ENCODE measurements at places on chromosomes 16 and 17. TPM values are rescaled to one million over a fixed set of nuclear protein-coding genes. Genes with fewer than 3 reads are reported as not detected.
A peak's percentile ranks its signal among the peaks of the same experiment; 100 is the strongest.

CCL18 gene
- total RNA-seq, result not detected

EME1 gene
- total RNA-seq, result 14.1 TPM

GRCh38 chr16:78209951-78210661 lies 110.7 kb downstream of the WWOX start:
- no peak for DNase-seq

ANKRD40CL gene
- not detected for total RNA-seq

- no peak for DNase-seq
Measured at GRCh38 chr17:70989280-70989679, 819.9 kb downstream of the KCNJ2 start.

DNA sequence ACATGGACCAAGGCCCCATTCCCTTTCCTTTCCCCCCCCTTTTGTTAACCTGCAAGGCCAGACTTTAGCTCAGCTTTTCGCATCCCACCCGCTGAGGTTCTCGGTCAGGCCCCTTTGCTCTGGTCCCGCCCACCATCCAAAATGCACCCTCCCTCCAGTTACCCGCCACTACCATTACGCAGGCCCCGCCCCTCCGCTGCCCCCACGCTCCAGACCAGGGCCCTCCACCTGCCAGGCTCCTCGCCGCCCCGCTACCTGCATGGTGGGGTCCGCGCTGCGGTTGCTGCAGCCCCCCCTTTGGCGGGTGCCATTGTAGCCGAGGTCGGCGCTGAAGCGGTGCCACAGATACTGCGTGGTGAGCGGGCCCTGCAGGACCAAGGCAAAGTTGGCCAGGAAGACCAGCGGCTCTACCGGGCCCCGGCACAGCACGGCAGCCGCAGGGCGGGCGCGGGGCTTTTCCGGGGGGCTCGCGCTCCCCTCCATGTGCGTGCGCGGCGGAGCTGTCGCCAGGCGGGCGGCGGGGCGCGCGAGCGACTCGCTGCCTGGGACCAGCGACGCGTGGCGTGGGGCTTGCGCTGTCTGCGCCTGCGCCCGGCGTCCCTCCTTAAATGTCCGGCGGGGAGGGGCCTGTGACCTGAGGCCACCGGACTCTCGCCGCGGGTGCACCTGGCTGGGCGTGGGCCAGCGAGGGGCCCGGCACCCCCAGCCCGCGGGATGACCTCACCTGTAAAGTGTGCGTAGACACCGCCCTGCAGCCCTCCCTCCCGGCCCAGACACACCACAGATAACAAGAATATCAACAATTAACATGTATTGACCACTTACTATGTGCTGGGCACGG lies at the start of gene SLC46A1:
SLC46A1 (minus strand) TSS at position 581 of the 841 bp plus-strand sequence; CDS start at position 483, 98 bp downstream.
- DNase-seq, result no peak

DNA sequence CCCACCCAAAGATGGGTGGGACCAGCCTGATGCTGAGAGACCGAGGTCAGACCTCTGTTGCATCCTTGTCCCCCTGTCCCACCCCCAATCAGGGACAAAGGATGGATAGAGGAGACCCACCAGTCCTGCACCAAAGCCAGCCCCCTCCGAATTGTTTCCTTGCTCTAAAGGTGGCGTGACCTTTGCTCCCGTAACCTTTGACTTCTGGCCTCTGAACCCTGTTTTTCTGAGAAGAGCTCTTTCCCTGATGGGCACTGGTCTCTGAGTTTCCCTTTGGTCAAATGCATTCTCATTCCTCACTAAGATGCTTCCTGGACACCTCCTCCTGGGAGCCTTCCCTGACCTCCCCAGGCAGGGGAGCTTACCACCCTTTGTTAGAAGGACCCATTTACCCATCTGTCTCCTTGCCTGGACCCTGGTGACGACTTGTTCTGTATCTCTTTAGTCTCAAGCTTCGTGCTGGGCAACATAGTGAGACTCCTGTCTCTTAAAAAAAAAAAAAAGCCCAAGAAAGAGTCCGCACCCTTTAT lies 5.3 kb upstream of the NEUROD2 start:
- DNase-seq, result no peak

DNA sequence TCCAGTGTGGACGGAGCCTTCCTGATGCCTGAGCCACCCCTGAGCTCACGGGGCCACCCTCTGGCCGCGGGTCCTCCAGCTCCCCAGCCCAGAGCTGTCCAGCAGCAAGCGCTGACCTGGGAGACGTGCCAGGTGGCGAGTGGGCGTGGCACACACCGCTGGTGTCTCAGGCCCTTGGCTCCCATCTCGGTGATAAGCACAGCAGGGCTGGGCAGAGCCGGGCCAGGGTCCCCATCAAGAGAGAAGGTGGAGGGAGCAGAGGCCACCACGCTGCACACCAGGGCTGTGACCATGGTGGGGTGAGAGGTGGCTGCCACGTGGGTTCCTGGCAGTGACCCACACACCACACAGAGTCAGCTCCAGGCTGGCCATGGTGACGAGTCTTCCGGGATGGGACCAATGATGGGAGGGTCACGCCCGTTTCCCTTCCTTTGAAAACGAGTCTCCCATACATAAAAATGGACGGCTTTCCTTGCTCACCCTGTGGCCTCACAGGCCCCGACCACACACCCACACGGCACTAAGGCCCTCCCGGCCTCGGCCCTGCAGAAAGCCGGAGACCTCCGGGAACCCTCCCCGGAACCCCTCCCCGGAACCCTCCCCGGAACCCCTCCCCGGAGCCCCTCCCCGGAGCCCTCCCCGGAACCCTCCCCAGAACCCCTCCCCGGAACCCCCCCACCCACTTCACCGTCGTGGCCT lies 16.8 kb downstream of the UTS2R start:
- DNase-seq, result peak; percentile 31

GRCh38 chr16:68257906-68258800 lies 6.2 kb upstream of the SLC7A6 start:
- no peak for DNase-seq

DNA sequence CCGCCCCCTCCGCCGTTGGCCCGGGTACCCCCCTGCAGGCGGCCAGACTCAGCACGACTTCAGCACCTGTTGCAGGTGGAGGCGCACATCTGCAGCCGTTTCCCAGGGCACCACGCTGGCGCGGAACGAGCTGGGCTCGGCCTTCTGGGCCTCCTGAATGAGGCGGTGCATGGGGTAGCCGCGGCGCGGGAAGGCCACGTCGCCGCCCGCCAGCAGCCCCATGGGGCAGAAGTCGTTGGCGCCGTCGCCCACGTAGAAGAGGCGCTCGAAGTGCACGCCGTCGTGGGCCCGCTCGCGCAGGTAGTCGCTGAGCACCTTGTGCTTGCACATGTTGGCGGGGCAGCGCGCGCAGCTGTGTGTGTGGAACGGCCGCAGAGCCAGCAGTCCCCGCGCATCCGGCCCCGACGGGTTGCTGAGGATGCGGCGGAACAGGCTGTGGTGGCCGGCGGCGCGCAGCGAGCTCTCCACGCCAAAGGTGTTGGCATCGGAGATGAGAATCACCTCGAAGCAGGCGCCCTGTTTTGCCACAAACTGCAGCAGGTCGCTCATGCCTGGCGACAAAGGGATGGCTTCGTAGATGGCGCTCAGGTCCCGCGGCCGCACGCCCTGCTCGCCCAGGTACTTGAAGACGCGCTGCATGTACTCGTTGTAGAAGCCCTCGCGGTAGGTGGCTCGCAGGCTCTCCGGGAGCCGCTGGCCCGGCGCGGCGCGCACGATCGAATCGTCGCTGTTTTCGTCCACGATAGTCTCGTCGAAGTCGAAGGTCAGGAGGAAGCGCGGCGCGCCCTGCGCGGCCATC lies 6.2 kb downstream of the PHOSPHO1 start:
- no peak for DNase-seq

DNA sequence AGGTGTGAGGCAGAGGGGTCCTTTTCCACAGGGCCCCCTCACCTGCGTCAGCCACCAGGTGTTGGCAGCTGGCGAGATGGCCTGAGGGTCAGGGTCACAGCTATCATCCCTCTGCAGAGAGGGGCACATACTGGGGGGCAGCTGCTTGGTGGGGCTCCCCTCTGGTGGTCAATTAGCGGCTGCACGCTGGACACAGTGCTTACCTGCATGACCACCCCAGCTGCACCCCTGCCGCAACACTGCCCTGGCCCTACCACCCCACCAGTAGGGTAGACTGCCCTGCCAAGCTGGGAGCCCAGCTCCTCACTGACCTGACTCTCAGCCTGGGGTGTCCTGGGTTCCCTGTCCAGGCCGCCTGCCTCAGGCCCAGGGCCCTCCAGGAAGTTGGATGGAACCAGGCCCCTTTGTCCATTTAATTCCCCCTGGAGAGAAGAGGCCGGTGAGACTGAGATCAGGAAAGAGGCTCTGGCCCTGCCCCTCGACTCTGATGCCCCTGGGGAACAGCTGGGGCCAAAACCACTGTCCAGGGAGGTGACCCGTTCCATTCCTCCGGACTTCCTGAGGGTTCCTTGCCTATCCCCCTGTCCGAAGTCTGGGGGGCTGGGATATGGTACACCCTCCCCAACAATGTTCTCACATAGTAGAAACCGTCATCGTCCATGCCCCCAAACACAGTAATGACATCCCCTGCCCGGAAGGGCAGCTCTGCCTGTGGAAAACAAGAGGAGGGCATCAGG lies 23.7 kb downstream of the TSPOAP1 start:
- DNase-seq, result no peak

- DNase-seq, result peak; percentile 41
Measured at GRCh38 chr17:49779739-49780231, 8.7 kb upstream of the KAT7 start.

GRCh38 chr17:55546991-55547664 lies 35.9 kb upstream of the SMIM36 start:
- DNase-seq, result no peak

DNA sequence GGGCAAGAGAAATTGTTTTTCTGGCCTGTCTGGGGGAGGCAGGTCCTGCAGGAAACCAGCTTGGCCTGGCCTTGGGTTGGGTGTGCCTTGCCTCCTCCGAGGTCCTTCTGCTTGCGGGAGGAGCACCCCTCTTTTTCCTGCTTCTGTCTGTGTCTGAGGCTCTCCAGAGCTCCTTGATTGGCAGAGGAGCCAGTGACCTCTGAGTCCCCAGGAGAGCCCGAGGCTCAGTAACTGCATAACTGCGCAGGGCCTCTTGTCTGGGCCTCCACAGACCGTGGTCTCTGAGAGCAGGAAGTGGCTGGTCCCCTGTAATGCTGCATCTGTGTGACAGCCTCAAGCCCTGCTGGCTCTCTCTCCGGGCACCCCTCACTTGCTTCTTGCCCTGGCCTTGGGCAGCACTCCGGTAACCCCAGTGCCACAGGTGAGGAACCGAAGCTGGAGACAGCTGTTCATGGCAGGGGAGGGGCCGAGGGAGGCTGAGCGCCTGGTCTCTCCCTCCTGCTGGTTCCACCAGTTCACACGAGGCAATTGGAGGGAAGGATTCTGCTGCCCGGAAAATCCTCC lies 1.6 kb downstream of the CAPN15 start:
- no peak for DNase-seq

DNA sequence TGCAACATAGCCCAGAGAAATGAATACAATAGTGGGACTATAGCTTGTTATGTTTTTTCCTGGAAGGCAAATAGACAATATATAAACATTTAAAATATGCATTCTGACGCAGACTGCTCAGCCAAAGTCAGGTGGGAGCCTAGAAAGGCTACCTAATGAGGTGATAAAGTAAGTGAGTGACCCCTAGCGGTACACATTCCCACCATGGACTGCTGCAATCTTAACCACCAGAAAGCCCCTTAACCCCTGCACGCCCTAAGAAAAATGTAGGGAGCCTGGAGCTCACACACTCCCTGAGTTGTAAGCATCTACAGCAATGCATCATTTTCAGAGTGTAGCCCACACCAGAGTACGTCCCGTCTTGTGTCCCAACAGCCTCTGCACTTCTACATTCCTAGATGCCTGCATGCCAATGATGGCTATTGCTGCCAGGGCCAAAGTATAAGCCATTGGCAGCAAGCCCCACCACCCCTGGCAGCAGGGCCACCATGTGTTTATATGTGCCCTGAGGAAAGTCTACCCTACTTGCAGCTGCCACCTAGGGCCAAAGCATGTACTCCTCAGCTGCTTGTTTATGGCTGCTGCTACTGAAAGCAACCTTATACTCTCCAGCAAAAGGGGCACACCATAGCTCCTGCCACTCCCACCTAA lies 127.6 kb downstream of the KIF2B start:
- no peak for DNase-seq

GRCh38 chr17:11554042-11554441 lies 44.2 kb upstream of the DNAH9 start:
- DNase-seq, result no peak

- DNase-seq, result no peak
Measured at GRCh38 chr16:69932228-69932627, 18.9 kb upstream of the CLEC18A start.

DNA sequence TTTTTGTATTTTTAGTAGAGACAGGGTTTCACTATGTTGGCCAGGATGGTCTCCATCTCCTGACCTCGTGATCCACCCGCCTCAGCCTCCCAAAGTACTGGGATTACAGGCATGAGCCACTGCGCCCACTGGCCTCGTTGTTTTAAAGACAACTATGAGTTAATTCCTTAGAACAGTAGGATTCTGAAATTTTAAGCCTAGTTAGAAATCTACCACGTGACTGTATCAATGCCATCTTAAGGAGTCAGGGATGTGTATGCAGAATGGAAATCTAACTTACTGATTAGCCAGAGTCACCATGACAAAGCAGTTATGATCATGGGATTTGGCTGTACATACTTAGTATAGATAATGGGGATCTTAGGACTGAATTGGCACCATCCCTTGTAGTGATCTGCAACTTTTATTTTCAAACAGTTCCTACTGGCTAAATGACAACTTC lies 2.8 kb downstream of the CEP20 start:
- peak; percentile 76 for DNase-seq

- no peak for DNase-seq
Measured at GRCh38 chr17:9356488-9356911, 219.1 kb downstream of the STX8 start.

DNA sequence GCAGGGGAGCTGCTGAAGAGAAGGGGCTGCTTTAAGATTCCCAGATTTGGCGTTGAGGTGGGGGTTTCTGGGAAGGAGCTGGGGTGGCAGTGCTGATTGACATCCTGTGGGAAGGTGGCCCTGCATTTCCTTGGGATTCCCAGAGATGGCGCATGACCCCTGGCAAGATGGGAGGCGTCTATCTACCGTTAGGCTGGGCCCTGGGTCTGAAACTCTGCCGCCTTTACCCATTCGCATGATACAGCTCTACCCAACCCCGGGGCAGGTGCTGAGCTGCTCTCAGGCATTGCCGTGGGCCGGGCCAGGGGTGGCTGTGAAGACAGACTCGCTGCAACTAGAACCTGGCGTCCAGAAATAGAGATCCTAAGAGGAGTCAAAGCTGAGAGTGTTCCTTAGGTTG lies 9.9 kb upstream of the MVD start:
- DNase-seq, result no peak

SLC2A4 gene
- total RNA-seq, result not detected

KRTAP9-2 gene
- total RNA-seq, result not detected

ANKFN1 gene
- 0.52 TPM for total RNA-seq

DNA sequence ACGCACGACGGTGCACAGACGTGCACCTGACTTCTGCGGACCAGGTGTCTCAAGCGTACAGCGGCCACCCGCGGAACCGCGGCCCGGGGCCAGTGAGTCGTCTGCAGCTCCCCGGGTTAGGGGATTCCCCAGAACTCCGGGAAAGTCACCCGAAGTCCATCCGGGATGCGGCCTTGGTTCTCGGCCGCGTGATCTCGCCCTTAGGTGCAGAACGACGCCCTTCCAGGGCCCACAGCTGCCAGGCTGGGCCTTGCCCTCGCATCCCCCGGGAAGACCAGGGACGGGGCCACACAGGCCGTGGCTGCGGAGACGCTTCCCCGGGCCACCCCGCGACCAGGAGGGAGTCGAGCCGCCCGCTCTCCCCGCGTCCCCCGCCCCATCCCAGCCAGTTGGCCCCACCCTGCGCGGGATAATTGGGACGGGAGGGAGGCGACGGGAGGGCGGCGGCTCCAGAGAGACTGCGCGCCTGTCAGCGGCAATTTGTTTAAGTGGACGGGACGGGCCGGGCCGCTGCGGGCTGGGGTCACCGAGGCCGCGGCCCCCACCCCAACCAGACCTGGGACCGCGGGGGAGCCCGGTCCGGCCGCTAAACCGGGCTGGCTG lies 3.6 kb upstream of the TBX2 start:
- no peak for DNase-seq

- no peak for DNase-seq
Measured at GRCh38 chr16:64450177-64450576, 671.7 kb downstream of the CDH11 start.

Measured in NCI-H460 (cell line).